ENCODE measurements at places on chromosomes 12 and 14.

- no peak for DNase-seq
Observed at GRCh38 chr12:123836292-123836691, 74.2 kb downstream of the DNAH10 start.

DNA sequence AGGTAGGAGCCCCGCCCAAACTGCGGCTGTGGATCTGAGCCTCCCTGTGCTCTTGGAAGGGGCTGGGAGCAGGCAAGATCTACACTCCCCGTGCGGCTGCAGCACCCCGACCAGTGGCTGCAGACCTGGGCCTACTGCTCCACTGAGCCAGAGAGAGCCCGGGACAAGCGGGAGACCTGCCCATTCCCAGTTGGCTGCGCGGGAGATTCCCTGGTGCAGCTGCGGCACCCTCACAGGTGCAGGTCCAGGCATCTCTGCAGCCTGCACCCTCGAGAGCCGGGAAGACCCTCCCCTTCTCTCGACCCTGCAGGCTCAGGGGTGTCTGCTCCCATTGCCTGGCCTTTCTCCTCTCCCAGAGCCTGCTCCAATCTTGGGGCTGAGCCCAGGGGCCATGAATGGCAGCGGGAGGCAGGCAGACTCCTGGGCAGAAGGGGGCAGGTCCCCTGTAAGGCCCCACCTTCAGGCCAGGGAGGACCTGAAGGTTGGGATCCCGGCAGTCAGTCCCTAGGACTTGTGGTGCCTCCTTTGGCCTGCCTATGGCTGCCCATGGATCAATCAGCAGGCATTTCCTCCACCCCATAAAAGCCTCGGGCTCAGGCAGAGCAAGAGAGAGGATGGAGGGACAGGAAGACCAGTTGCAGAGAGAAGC is 8.8 kb upstream of the A2M start:
- no peak for DNase-seq

GRCh38 chr12:101713059-101713682 is 15.7 kb downstream of the CHPT1 start:
- no peak for DNase-seq

- no peak for DNase-seq
Observed at GRCh38 chr14:26522967-26523366, 74.9 kb downstream of the NOVA1 start.

DNA sequence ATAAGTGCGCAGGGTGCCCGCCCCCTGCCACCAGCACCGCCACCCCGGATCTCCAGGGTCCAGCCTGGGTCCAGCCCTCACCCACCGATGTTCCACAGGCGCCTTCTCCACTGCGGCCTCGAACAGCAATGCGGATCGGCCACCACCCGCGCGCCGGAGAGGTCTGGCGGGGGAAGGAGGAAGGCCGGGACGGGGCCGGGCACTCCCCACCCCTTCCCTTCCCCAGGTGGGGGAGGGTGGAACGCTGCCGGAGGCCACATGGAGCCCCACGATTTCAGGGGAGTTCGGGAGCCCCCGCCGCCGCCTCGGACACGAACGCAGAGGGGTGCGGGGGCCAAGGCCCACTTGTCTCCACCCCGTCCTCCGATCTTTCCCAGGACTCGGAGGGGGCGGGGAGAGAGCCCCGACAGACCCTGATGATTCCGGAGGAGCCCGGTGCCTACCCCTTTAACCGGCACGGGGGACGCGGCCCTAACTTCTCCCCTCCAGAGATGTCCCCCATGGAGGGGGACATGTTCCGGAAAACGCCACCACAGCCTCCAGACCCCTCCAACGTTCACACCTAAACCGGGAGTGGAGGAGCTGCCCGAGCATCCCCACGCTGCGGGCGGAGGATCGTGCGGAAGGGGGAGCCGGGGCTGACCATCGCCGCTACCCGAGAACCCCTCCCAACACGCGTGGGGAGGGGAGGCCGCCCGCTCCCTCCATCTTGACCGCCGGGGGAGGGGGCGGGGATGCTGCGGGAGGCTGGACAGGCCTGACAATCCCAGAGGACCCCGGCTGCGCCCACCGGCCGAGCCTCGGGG is 1.1 kb downstream of the ATXN2 start:
- peak; percentile 22 for DNase-seq

- no peak for DNase-seq
Observed at GRCh38 chr14:85533023-85533860, 3.3 kb downstream of the FLRT2 start.

Data from CD8-positive, alpha-beta T cell (primary cell).